ENCODE measurements at places on chromosomes 13 and 19.

- DNase-seq = no peak
These were observed 93.4 kb downstream of the KCTD12 start for GRCh38 chr13:76792731-76793347.

GRCh38 chr13:20749377-20749776 is 24.4 kb downstream of the EEF1AKMT1 start:
- no peak for DNase-seq

DNA sequence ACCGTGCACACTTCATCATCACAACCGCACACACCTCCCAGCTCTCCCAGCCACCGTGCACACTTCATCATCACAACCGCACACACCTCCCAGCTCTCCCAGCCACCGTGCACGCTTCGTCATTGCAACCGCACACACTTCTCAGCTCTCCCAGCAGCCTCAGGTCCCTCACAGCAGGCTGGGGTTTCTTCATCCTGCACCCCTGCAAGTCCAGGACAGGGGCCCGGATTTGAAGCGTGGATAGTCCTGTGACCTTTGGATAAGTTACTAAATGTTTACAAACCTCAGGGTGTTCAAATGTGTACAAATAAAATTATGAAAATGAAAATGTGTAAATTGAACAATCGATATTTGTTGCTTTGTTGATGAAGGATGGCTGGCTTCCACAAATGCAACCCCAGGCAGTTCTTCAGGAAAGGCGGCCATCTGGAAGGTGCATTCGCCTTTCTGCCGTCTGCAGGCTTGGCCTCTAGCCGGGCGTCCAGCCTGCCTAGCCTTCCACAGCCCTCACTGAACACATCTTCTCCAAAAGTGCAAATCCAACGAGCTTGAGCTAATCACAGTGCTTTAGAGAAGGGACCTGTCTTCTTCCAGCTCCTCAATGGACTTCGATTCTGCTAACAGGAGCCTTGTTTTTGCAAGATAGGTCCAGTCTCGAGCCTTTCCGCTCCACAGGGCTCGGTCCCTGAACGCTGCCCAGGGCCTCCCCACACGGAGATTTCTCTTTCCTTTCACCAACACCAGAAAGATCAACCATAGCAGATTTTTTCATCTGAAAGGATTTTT is 74.2 kb downstream of the SPACA7 start:
- no peak for DNase-seq

DNA sequence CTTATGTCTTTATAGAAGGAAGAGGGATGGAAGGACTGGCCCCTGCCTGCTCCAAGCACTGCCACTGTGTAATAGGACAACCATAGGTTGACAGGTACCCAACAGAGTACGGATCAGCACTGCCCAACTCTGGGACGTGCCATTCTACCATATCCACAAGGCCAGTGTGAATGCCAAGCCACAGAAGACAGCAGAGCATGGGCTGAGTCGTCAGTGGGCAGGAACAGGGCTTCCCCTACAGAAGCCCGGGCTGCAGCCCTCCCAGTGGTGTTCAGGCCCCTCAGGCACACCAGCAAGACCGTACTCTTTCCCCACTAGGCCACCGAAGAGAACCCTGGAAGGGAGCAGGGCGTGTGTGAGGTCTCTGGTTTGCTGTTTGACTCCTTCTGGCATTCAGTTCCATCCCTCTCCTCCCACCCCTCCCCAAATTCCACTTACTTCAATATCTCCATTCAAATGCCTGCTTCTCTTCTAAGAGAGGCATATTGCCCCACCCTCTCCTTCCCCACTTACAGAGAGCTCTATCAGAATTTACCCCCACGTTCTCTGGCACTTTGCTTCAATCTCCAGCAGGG is 209.4 kb downstream of the FOXO1 start:
- no peak for DNase-seq

DNA sequence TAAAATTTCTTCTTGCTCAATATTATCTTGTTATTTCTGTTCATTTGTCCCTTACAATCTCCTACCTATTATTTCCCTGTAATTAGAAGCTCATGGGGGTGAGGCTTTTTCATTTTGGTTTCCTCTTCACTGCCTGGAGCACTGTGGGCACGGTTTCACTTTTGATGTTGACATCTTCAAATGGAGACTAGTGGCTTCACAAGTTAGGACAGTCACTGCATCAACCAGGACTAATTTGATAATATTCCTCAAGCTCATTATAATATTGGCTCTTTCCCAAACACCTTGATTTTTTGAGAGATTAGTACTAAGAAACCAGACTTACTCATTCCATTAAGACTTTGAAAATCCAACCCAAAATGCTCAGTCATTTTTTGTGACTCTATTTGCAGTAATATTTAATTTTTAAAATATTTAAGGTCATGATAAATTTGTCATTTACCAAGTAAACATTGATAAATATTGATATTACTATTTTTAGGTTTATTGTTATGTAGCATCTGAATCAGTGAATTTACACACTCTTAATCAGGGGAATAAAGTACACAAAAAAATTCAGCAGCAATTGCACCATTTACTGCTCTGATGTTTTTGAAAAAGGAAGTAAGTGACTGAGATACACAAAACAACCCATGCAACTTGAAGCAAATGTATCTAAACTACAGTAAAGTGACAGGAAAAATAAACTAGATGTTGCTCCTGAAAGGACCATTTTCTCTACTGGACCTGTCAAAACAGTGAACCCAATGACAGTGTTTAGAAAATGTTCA is 28.8 kb upstream of the RCBTB2 start:
- DNase-seq = no peak

Data from stimulated activated CD8-positive, alpha-beta memory T cell treated with anti-CD3 and anti-CD28 coated beads, Interleukin-4, amount 100 ng/mL, for 4 hours (primary cell).